WTC11 (cell line): ENCODE measurements at places on chromosomes 16 and 17. TPM values are rescaled to one million over a fixed set of nuclear protein-coding genes. Genes with fewer than 3 reads are reported as not detected.

GRCh38 chr17:60110586-60110985, 31.9 kb upstream of the HEATR6 start:
- no peak for DNase-seq
- H3K27me3 ChIP-seq, result no peaks in the 10 kb centered on the region
- no peaks in the 10 kb centered on the region for H3K4me1 ChIP-seq
- no peak overlapping the region for H3K4me3 ChIP-seq

DNA sequence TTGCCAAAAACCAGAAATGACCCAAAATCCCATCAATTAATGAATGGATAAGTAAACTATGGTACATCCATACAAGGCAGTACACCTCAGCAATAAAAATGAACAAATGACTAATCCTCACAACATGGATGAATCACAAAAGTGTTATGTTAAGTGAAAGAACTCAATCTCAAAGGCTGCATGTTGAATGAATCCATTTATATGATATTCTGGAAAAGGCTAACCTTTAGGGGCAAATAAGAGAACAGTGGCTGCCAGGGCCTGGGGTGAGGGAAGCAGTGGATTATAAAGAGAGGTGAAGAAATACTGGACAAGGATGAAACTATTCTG, 46.1 kb upstream of the MSI2 start:
- H3K27me3 ChIP-seq, result no peaks in the 10 kb centered on the region
- H3K4me1 ChIP-seq, result peaks cover 7% of the 10 kb centered on the region
- DNase-seq, result no peak
- no peak overlapping the region for H3K27ac ChIP-seq
- H3K4me3 ChIP-seq, result no peak overlapping the region

- H3K4me1 ChIP-seq, result peaks cover 3% of the 10 kb centered on the region
- DNase-seq, result no peak
- peaks cover 3% of the 10 kb centered on the region for H3K36me3 ChIP-seq
- no peak overlapping the region for H3K27ac ChIP-seq
Measured at GRCh38 chr17:76207275-76208059, 32.8 kb downstream of the RNF157 start.

GRCh38 chr17:489758-490329, 137.2 kb upstream of the RPH3AL start:
- H3K36me3 ChIP-seq, result no peaks in the 10 kb centered on the region
- H3K27ac ChIP-seq, result no peak overlapping the region
- H3K4me1 ChIP-seq, result peaks cover 16% of the 10 kb centered on the region
- peak; percentile 42 for DNase-seq
- H3K4me3 ChIP-seq, result peak overlapping the region; percentile 64
- H3K27me3 ChIP-seq, result peaks cover 26% of the 10 kb centered on the region

DNA sequence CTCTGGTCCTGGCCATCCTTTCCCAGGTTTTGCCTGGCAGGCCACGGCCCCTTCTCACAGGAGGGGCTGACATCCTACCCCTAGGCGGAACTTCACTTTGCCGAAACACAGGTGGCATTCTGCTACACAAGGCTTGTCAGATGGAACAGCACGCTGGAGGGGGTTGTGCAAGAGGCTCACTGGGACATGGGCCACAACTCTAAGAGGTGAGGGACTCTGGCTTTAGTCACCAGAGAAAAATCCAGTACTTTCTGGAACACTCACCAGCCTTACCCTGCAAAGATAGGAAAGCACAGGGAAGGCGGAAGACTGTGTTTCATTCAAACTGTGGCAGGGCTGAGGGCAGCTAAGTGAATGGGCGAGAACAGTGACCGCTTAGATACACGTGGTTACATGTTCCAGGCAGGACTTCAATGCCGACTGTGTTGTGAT, 18.3 kb downstream of the CDC42EP4 start:
- H3K27ac ChIP-seq, result peak overlapping the region; percentile 20; the same call in 1 of the 2 replicates
- no peak for DNase-seq
- no peaks in the 10 kb centered on the region for H3K27me3 ChIP-seq
- no peaks in the 10 kb centered on the region for H3K36me3 ChIP-seq
- H3K4me1 ChIP-seq, result peaks cover 20% of the 10 kb centered on the region

GRCh38 chr16:71794943-71795342, 13.7 kb downstream of the AP1G1 start:
- no peaks in the 10 kb centered on the region for H3K4me1 ChIP-seq
- H3K27me3 ChIP-seq, result no peaks in the 10 kb centered on the region
- H3K27ac ChIP-seq, result peak overlapping the region; percentile 67; the same call in 1 of the 2 replicates
- H3K36me3 ChIP-seq, result no peaks in the 10 kb centered on the region; the same call in 1 of the 2 replicates
- DNase-seq, result no peak
- no peak overlapping the region for H3K4me3 ChIP-seq

- H3K4me1 ChIP-seq, result peaks cover 65% of the 10 kb centered on the region
- H3K4me3 ChIP-seq, result no peak overlapping the region
- no peaks in the 10 kb centered on the region for H3K36me3 ChIP-seq
Measured at GRCh38 chr16:20678242-20678641, 19.2 kb downstream of the ACSM1 start.

GRCh38 chr16:81542609-81543570, 98.3 kb downstream of the CMIP start:
- no peaks in the 10 kb centered on the region for H3K27me3 ChIP-seq
- peaks cover 74% of the 10 kb centered on the region for H3K4me1 ChIP-seq
- H3K4me3 ChIP-seq, result no peak overlapping the region
- DNase-seq, result no peak
- H3K27ac ChIP-seq, result peak overlapping the region; percentile 65
- no peaks in the 10 kb centered on the region for H3K36me3 ChIP-seq

DNA sequence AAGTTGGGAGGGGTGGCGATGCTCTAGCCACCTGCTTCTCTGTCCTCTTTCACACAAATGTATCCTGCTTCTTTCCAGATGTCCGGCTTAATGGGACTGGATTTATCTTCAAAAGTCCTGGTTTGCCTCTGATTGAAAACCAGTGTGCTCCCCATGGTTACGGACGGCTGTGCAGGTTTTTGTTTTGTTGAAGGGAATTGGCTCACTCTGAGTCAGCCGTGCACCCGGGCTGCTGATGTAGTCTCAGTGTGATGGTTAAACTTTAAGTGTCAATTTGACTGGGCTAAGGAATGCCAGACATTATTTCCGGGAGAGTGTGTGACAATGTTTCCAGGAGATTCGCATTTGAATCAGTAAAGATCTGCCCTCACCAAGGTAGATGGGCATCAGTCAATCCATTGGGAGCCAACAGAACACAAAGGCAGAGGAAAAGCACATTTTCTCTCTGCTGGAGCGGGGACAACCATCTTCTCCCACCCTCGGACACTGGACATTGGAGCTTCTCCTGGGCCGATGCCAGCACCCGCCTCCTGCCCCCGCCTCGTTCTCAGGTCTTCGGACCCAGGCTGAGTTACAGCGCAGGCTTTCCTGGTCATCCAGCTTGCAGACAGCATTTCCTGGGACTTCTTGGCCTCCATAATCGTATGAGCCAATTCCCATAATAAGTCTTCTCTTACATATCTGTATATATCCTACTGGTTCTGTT, 126.9 kb upstream of the TNRC6C start:
- no peak for DNase-seq
- no peaks in the 10 kb centered on the region; the same call in 1 of the 2 replicates for H3K27me3 ChIP-seq
- H3K4me1 ChIP-seq, result peaks cover 62% of the 10 kb centered on the region

- H3K36me3 ChIP-seq, result no peaks in the 10 kb centered on the region
- H3K4me3 ChIP-seq, result no peak overlapping the region
- peaks cover 8% of the 10 kb centered on the region for H3K4me1 ChIP-seq
- peaks cover 40% of the 10 kb centered on the region for H3K27me3 ChIP-seq
- DNase-seq, result no peak
Measured at GRCh38 chr17:50638606-50638965, 3.9 kb downstream of the ABCC3 start.

GRCh38 chr16:86708431-86708830, 130.1 kb downstream of the FOXL1 start:
- H3K4me1 ChIP-seq, result peaks cover 21% of the 10 kb centered on the region
- no peak overlapping the region for H3K27ac ChIP-seq
- no peaks in the 10 kb centered on the region for H3K36me3 ChIP-seq
- no peak overlapping the region for H3K4me3 ChIP-seq

DNA sequence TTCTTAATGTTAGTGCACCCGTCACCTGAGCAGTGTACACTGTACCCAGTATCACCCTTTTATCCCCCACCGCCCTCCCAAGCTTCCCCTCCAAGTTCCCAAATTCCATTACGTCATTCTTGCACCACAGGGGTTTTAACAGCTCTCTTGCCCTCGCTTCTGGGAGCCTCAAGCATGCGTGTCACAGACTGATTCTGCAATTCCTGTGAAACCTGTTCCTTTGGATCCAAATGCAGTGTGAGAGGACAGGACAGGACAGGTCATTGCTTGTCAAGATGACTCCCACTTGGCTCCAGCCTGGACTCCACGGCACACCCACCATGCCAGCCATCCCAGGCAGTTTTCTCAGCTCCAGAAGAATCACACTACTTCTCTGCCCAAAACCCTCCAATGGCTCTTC, 44.1 kb downstream of the CYB5D2 start:
- no peak for DNase-seq
- no peaks in the 10 kb centered on the region for H3K27me3 ChIP-seq
- H3K27ac ChIP-seq, result peak overlapping the region; percentile 93

DNA sequence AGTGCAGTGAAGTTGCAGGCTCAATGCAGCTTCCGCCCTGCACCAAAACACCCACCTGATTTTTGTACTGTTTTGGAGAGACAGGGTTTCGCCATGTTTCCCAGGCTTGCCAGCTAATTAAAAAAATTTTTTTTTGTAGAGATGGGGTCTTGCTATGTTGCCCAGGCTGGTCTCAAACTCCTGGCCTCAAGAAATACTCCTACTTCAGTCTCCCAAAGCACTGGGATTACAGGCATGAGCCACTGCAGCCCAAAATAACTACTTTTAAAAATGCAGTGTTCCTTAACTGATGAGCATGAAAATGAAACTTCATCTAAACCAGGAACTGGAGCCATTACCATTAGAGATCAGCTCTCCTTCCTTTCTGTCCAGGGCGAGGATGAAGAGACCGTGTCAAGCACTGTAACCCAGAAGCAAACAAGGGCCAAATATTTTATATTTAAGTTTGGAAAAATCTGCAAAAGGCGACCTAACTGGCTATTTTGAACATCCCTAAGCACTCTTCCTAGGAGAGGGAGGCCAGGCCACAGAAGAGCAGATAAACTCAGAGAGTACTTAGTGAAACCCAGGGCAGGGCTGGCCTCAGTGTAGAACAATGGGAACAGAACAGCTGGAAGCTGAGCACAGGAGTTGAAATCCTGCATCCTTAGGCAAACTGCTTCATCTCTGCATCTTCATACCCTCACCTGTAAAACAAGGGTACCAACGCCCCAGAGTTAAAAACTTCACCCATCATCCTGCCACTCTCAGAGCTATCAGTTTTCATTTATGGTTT, 24.0 kb downstream of the CREBBP start:
- H3K27ac ChIP-seq, result peak overlapping the region; percentile 49; the same call in 1 of the 2 replicates
- H3K4me3 ChIP-seq, result no peak overlapping the region
- no peaks in the 10 kb centered on the region for H3K27me3 ChIP-seq
- peaks cover 41% of the 10 kb centered on the region for H3K4me1 ChIP-seq
- H3K36me3 ChIP-seq, result no peaks in the 10 kb centered on the region
- DNase-seq, result no peak

DNA sequence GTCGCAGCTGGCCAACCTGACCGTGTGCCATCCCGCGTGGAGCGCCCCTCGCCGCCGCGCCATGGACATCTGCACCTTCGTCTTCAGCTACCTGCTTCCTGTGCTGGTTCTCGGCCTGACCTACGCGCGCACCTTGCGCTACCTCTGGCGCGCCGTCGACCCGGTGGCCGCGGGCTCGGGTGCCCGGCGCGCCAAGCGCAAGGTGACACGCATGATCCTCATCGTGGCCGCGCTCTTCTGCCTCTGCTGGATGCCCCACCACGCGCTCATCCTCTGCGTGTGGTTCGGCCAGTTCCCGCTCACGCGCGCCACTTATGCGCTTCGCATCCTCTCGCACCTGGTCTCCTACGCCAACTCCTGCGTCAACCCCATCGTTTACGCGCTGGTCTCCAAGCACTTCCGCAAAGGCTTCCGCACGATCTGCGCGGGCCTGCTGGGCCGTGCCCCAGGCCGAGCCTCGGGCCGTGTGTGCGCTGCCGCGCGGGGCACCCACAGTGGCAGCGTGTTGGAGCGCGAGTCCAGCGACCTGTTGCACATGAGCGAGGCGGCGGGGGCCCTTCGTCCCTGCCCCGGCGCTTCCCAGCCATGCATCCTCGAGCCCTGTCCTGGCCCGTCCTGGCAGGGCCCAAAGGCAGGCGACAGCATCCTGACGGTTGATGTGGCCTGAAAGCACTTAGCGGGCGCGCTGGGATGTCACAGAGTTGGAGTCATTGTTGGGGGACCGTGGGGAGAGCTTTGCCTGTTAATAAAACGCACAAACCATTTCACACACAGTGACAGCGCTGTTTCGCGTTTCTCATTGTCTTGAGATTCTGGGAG, 2.0 kb upstream of the ZACN start:
- peaks cover 53% of the 10 kb centered on the region for H3K4me1 ChIP-seq
- DNase-seq, result peak; percentile 39
- H3K4me3 ChIP-seq, result peak overlapping the region; percentile 86

Gene SEPTIN12
- not detected in 3 replicates for total RNA-seq

Gene ZSCAN10
- total RNA-seq, result 263 to 286 TPM (median 271 TPM) in 3 replicates

Gene CRLF3
- total RNA-seq, result 17.9 to 21.7 TPM (median 20.6 TPM) in 3 replicates

Gene GPRC5C
- total RNA-seq, result 19.6 to 20.7 TPM (median 20.6 TPM) in 3 replicates

Gene PRAC1
- 35.2 to 60.8 TPM (median 37.9 TPM) in 3 replicates for total RNA-seq

Gene ITGA2B
- total RNA-seq, result 21.5 to 30.3 TPM (median 28.5 TPM) in 3 replicates

Gene HOXB7
- 0.14 TPM in 1 of 3 replicates, not detected in the others for total RNA-seq

Gene CA4
- total RNA-seq, result 5.4 to 6.7 TPM (median 6.2 TPM) in 3 replicates
